ENCODE measurements at places on chromosomes 7 and 10. TPM values are rescaled to one million over a fixed set of nuclear protein-coding genes. Genes with fewer than 3 reads are reported as not detected.

DNA sequence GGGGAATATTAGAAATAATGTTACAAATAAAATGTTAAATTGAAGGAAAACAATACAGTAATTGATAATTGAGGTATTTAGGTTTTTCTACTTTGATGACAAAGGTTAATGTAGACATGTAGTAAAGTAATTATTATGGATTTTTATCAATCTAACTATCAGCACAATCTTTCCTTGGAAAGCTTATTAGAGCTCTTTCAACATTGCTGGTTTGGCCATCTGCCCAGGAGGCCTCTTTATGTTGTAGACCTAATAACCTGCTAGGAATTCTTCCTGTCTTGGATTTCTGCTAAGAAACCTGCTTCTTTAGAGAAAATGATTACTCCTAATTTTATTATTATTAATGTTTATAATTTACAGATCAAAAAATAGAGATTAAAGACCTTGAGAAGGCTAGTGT is 78.9 kb downstream of the CHRM2 start:
- H3K36me3 ChIP-seq = no peaks in the 10 kb centered on the region
- no peaks in the 10 kb centered on the region for H3K27me3 ChIP-seq
- no peak for DNase-seq
- H3K4me3 ChIP-seq = no peak overlapping the region
- no peak overlapping the region for H3K27ac ChIP-seq

- H3K36me3 ChIP-seq = no peaks in the 10 kb centered on the region
- H3K27ac ChIP-seq = no peak overlapping the region
- H3K27me3 ChIP-seq = peaks cover 30% of the 10 kb centered on the region
- no peak for DNase-seq
Measured at GRCh38 chr7:22447008-22447407, 53.0 kb downstream of the STEAP1B start.

- H3K27ac ChIP-seq = no peak overlapping the region
- no peaks in the 10 kb centered on the region for H3K27me3 ChIP-seq
- DNase-seq = no peak
- H3K36me3 ChIP-seq = peaks cover 20% of the 10 kb centered on the region
- H3K4me3 ChIP-seq = peak overlapping the region; percentile 6
Measured at GRCh38 chr7:17130281-17131059, 168.0 kb upstream of the AHR start.

DNA sequence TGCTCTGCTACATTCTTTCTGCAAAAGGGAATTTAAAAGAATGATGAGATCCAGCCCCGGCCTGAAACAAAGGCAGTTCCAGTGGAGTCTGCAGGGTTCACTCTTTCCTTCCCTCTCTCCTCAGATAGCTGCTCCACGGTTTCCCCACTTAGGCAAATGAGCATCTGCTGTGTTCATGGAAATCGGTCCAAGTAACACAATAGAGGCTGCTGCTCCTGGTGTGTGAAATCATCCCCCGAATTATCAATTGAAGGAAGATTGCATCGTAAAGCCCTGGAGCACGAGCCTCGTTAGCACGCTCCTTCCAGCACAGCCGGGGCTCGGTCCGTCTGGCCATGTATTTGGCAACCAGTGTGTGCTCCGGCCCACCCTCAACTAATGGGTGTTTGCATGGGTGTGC is 108.3 kb upstream of the DPP6 start:
- H3K27me3 ChIP-seq = no peaks in the 10 kb centered on the region
- no peak for DNase-seq
- H3K4me1 ChIP-seq = no peaks in the 10 kb centered on the region
- no peak overlapping the region for H3K4me3 ChIP-seq
- no peaks in the 10 kb centered on the region for H3K36me3 ChIP-seq
- H3K27ac ChIP-seq = no peak overlapping the region

GRCh38 chr7:115679976-115680375 is 350.6 kb downstream of the TFEC start:
- no peak overlapping the region for H3K4me3 ChIP-seq
- no peaks in the 10 kb centered on the region for H3K4me1 ChIP-seq
- no peak overlapping the region for H3K27ac ChIP-seq
- no peaks in the 10 kb centered on the region for H3K27me3 ChIP-seq
- DNase-seq = no peak

GRCh38 chr10:97981816-97982215 is 48.6 kb downstream of the CRTAC1 start:
- H3K4me3 ChIP-seq = no peak overlapping the region
- peaks cover 5% of the 10 kb centered on the region for H3K4me1 ChIP-seq
- no peak for DNase-seq

DNA sequence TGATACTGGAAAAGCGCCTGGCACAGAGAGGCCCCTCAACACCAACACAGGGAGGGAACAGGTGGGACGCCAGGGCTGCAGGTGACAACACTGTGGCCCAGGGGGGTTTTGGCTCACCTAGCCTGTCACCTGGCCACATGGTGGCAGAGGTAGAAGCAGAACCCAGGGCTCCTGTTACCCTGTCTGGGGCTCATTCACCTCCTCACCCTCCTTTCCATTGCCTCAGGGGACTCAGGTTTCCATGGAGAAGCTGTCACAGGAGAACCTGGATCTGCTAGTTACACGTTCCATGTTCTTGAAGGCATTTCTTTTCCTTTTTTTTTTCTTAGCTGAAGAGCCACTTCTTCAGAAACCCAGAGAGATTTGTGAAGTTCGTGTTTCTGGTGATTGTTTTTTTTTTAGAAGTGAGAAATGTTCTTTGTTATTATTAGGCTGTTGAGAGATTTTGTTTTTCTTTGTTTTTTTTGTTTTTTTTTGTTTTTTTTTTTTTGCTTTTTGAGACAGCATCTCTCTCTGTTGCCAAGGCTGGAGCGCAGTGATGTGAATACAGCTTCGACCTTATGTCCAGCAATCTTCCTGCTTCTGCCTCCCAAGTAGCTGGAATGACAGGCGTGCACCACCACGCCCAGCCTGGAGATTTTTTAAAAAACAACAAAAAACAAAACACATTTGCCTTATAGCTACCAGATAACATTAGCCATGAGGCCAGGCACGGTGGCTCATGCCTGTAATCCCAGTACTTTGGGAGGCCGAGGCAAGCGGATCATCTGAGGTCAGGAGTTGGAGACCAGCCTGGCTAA is 16.0 kb downstream of the DENND2A start:
- no peak for DNase-seq
- H3K4me3 ChIP-seq = no peak overlapping the region
- peaks cover 3% of the 10 kb centered on the region for H3K4me1 ChIP-seq
- H3K27me3 ChIP-seq = peaks cover 2% of the 10 kb centered on the region
- no peaks in the 10 kb centered on the region for H3K36me3 ChIP-seq

PTN gene
- 0.11 TPM for total RNA-seq

LMBR1 gene
- 61.7 TPM for total RNA-seq

TLX1 gene
- not detected for total RNA-seq

ANK3 gene
- 14.4 TPM for total RNA-seq

CARD11 gene
- 74.1 TPM for total RNA-seq

TMEM270 gene
- total RNA-seq = not detected

FGFBP3 gene
- total RNA-seq = 2.4 TPM

PDK4 gene
- total RNA-seq = not detected

Measured in activated T-helper 2 cell treated with anti-CD3 and anti-CD28 coated beads, Interferon-gamma antibody, Interleukin-2, Interleukin-4, amounts not matched to agents 10 μg/mL and 5 μg/mL and 100 μg/mL, durations not matched to agents 14 hours and 24 hours and 36 hours (primary cell).